ENCODE measurements at places on chromosomes 1 and 21. TPM values are rescaled to one million over a fixed set of nuclear protein-coding genes. Genes with fewer than 3 reads are reported as not detected.

DNA sequence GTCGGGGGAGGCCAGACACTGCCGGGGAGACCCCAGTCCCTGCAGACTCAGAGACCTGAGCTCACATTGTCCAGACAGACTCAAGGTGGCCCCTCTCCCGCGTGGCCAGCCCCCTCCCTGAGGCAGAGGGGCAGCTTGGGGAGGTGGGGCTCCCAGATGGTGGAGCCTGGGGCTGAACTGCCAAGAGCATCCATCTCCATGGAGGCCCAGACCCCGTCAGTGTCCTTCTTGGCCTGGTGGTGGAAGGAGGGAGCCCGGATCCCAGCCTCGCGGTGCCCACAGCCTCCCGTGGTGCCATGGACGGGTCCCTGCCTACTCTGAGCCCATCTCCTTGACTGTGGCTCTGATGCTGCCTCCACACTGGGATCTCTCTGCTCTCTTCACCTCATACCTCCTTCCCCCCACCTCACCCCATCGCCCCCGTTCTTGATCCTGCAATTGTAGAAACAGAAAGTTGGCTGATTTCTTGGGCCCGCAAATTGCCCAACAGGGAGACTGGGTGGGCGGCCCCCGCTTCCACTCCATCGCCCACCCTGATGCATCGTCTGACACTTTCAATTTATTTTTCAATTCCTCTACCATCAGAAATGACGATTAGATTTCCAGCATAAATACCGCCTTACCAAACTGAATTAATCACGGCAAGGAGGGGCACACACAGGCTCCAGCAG lies 348.9 kb downstream of the MATN1 start:
- DNase-seq, result no peak

GRCh38 chr21:35204850-35205541 lies 155.9 kb upstream of the RUNX1 start:
- peak; percentile 57 for DNase-seq

GRCh38 chr1:119007670-119008482 lies 19.7 kb upstream of the TBX15 start:
- DNase-seq, result no peak

GRCh38 chr1:67750691-67751054 lies 65.7 kb downstream of the GADD45A start:
- DNase-seq, result no peak

GRCh38 chr21:15617964-15618363 lies 111.8 kb upstream of the USP25 start:
- DNase-seq, result no peak

GRCh38 chr1:69459244-69459643 lies 108.5 kb upstream of the LRRC7 start:
- no peak for DNase-seq

GRCh38 chr1:167268347-167268787 lies 47.7 kb downstream of the POU2F1 start:
- no peak for DNase-seq

DNA sequence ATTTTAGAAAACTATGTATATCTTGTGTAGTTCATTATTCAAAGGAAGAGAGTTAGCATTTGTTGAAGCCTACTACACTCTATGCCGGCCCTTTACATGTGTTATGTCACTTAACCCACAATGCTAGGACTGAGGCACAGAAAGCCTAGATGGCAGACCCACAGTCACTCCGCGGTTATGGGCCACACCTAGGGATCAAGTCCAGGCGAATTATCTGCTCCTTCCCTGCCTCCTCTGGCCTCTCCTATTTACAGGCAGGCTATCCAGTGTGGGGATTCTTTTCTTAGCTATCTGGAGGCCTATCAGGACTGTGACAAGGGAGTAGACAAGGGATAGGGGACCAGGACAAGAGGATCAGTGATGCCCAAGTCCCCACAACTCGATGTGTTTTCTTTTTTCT lies 33.0 kb downstream of the IER5 start:
- DNase-seq, result no peak

- no peak for DNase-seq
These were observed 151.8 kb upstream of the KCND3 start for GRCh38 chr1:112141301-112141700.

DNA sequence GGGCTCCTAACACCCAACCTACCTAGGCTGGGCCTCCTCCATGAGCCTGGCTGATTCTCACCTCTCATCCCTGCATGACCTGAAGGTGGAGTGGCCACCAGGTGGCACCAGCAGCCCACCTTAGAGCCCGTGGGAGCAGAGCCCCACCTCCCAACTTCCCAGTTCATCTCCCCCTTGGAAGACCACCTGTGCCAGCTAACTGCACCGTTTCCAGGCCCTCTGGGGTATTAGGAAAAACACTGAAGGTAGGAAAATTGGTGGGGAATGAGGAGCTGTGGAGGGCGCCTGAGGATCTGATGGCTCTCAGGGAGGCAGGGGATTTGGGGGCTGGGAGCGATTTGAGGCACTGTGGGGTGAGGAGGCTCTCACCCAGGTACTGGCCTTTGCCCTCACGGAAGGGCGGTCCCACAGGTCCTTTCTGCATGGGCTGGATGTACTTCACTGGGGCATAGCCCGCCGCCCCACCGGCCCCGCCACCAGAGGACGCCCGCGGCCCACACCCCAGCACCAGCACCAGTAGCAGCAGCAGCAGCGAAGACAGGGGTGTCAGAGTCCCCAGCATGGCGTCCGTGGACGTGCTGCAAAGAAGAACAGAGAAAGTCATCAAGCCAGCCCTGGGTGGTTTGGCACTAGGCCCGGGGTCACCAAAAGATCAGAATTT lies 11.1 kb downstream of the ADPRS start:
- DNase-seq, result peak; percentile 74

The FAAH gene
- total RNA-seq, result 5.5 TPM

The RIPPLY3 gene
- not detected for total RNA-seq

The IL10 gene
- total RNA-seq, result 0.29 TPM

The LORICRIN gene
- not detected for total RNA-seq

The NCAM2 gene
- not detected for total RNA-seq

The CR1L gene
- 1.4 TPM for total RNA-seq

The PDC gene
- total RNA-seq, result not detected

The FAM20B gene
- 38.8 TPM for total RNA-seq

The KCNJ9 gene
- not detected for total RNA-seq
